ENCODE measurements at places on chromosomes 12 and 14.

DNA sequence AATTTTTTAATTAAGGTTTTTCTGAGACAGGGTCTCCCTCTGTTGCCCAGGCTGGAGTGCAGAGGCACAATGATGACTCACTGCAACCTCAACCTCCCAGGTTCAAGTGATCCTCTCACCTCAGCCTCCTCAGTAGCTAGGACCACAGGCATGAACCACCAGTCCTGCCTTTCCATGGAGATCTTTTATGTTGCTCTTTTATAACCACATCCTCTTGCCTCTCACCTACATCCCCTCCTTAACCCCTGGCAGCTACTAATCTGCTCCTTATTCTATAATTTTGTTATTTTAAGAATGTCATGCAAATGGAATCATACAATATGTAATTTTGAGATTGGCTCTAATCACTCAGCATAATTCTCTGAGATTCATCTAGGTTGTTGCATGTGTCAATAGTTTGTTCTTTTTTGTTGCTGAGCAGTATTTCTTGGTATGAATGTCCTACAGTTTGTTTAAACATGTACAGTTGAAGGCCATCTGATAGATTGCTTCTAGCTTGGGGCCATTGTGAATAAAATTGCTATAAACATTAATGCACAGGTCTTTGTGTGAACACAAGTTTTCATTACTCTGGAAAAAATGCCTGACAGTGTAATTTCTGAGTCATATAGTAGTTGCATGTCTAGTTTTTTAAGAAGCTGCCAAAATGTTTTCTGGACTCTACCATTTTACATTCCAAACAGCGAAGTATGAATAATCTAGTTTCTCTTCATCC lies 249.2 kb upstream of the AMIGO2 start:
- DNase-seq: no peak

DNA sequence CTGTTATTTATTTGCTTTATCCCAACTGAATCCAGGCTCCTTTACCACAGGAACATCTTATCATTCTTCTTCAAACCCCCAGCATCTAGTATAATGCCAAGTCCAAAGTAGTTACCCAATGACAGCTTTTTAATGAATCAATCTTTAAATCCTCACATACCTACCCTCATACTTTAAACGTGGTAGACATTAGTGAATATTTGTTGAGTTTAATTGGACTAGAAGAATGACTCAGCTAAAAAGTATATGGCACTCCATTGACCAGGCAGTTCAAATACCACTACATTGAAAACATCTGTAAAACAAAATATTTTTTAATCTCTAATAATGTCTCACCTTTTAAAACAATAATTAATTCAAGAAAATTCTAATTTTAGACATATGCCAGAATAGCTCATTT lies 98.1 kb downstream of the ZFC3H1 start:
- no peak for DNase-seq

DNA sequence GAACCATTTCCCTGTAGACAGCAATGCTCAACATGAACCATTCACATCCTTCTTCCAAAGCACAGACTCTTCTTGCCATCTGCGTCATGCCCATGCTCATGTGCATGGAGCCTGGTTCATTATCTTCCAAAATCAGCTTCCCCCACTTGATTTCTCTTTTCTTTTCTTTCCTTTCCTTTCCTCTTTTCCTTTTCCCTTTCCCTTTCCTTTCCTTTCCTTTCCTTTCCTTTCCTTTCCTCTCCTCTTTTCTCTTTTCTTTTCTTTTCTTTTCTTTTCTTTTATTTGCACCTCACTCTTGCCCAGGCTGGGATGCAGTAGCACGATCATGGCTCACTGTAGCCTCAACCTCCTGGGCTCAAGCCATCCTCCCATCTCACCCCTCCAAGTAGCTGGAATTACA lies 37.5 kb downstream of the WIF1 start:
- DNase-seq: no peak

- no peak for DNase-seq
Measured at GRCh38 chr14:99127651-99128167, 144.3 kb downstream of the BCL11B start.

DNA sequence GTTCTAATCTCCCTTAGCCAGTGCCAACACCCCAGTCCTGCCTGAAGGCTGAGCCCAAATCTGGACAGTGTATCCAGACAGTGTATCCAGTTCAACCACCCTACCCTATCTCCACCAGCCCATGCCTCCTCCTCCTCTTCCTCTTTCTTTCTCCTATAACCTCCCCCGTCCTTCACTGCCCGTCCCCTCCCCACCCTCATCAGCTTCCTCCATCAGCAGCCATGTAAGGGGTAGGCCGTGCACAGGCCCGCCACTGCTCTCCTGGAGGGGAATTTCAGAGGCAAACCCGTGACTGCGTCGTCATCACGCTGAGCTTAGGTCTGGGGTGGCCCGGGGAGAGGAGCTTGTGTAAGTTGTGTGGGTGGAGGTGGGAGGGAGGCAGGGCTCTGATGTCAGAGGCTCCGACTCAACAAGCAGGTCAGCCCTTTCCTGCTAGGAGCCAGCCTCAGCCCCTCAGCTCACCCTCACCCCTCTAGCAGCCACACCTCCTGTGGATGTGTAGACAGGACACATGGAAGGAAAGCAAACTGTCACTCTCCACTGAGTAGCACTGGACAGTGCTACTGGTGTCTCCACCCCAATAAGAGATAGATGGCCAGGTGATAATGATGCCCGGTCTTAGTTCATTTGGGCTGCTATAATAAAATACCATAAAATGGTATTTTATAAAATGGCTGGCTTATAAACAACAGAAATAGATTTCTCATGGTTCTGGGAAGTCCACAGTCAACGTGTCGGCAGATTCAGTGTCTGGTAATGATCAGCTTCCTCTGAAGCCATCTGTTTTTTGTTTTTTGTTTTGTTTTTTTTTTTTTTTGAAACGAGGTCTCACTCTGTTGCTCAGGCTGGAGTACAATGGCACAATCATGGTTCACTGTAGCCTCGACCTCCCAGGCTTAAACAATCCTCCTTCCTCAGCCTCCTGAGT lies 50.5 kb downstream of the IRF2BPL start:
- no peak for DNase-seq

DNA sequence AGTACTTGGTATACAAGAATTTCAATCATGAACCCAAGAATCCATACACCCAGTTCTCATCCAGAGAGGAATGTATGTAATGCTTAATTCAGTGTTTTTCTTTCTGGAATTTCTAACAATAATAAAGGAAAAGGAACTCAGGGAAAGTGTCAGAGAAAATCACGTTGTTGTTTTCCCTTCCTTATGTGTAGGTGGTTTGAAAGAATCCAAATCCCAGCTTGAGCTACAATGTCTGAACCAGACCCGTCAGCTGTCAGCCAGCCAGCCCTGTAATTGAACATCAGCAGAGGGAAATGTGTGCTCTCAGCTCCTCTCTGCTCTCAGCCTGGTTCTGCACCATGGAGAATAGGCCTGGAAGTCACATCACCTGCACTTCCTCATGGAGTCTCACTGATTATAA lies 126.5 kb downstream of the TMEM30B start:
- no peak for DNase-seq

- no peak for DNase-seq
Measured at GRCh38 chr12:13599176-13599575, 382.2 kb downstream of the GRIN2B start.

DNA sequence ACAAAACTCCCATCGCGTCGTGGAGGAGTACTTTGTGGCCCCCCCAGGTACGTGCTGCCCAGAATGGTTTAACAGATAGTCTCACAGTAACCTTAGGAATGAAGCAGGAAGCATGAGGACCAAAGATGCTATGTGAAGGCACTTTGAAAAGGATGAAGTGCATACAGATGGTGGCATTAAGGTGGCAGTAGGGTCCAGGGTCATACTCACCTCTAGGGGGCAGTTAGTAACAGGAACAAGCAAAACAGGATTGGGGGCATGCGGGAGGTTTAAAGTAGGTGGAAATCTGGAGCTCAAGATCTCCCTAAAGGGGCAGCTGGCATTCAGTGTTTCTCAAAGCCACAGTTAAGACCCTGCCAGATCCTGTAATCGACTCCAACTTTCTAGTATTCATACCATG lies 10.9 kb downstream of the GATC start:
- no peak for DNase-seq

DNA sequence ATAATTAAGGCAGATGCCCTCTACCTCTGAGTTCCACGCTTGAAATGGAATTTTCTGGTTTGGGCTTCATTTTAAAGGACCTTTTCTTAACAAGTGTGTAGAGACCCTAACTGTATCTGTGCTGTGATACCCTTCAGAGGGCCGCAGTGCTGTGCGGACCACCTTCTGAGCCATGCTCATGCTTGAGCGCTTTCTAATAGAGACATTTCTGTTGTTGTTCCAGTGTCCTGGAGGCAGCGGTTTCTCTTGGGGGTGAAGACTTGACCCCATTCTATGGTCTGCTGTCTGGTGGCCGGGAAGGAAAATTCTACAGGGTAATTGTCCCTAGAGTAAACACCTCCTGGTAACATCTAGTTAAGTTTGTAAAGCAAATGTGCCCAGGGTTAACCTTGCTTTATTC lies 46.7 kb upstream of the BCL7A start:
- DNase-seq: no peak

DNA sequence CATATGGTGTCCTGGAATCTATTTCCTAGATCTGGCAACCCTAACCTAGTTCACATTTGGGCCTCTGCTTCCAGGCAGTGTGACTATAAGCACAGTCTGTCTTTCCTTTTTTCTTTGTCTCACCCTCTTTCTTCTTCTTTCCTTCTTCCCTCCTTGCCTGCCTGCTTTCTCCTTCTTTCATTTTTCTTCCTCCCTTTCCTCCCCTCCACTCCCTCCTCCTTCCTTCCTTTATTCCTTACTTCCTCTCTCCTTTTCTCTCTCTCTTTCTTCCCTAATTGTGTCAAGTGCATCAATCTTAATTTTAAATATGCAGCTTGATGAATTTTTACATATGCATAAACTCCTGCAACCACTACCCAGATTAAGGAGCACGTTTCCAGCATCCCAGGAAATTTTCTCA lies 4.6 kb upstream of the DAO start:
- DNase-seq: no peak

GRCh38 chr12:124364543-124364942 lies 69.7 kb downstream of the RFLNA start:
- no peak for DNase-seq

- no peak for DNase-seq
Measured at GRCh38 chr12:130932061-130932930, 21.4 kb upstream of the ADGRD1 start.

DNA sequence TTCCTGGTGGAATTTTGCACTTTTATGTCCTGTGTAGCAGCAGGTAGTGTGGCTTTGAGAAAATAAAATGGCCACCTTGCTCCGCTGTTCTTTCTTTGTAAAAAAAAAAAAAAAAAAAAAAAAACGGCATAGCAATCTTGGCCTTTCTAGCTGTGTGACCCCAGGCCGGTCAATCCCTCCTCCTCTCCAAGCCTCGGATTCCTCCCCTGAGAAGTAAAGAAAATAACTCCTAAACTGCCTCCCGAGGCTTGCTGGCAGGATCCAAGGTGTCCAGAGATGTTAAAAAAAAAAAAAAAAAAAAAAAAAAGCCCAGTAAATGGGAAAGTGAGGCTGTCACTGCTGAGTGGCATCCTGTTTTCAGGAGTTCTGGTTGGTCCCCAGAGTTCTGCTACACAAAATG lies 23.9 kb upstream of the MAP1LC3B2 start:
- no peak for DNase-seq

GRCh38 chr12:94012590-94012989 lies 135.8 kb upstream of the PLXNC1 start:
- no peak for DNase-seq

GRCh38 chr12:61750604-61751003 lies 509.6 kb upstream of the USP15 start:
- no peak for DNase-seq

- no peak for DNase-seq
Measured at GRCh38 chr14:57999471-57999870, 133.6 kb upstream of the SLC35F4 start.

DNA sequence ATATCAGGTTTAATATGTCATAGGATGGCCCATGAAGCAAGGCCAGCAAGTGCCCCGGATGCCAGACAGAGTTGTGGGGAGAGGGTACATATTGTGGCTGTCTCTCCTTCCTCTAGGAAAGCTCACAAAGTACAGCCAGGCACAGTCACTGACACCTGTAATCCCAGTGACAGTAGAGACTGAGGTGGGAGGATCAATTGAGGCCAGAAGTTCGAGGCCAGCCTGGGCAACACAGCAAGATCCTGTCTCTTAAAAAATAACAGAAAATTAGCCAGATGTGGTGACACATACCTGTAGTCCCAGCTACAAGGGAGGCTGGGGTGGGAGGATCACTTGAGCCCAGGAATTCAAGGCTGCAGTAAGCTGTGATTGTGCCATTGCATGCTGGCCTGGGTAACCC lies 32.1 kb downstream of the SLC7A8 start:
- no peak for DNase-seq

- DNase-seq: no peak
Measured at GRCh38 chr12:112010415-112011344, 2.3 kb downstream of the TMEM116 start.

- no peak for DNase-seq
Measured at GRCh38 chr12:56143217-56143616, 9.2 kb upstream of the MYL6B start.

- no peak for DNase-seq
Measured at GRCh38 chr12:126396536-126396935, 1331.3 kb downstream of the AACS start.

DNA sequence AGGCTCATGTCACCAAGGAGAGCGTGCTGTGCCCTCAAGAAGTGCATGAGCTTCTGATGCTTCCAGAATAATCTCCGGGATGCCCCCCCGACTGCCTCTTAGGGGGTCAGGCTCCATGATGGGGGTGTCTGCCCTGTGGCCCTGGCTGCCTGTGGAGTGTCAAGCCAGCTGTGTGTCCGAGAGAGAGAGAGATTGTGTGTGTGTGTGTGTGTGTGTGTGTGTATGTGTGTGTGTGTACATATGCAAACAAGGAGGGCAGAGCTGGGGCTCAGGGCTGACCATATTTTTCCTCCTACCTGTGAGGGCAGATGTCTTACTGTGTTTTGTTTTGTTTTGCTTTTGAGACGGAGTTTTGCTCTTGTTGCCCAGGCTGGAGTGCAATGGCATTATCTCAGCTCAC lies 5.6 kb upstream of the ALDH2 start:
- no peak for DNase-seq

DNA sequence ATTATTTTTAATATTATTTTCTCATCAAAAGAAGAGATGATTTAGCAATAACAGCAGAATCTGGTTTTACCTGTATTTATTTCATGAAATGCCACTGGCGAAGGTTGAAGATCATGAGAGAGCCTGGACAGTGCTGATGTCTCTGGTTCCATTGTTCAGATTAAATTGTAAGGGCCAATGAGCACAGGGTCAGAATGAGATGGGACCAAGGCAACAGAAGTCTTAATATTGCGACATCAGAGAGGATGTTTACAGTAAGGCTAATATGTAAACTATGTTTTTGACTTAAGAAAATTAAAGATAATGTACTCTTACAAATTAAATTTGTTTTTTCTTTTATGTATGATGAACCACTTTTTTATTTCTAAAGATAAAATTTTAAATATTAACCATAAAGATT lies 35.2 kb upstream of the KLRD1 start:
- no peak for DNase-seq

DNA sequence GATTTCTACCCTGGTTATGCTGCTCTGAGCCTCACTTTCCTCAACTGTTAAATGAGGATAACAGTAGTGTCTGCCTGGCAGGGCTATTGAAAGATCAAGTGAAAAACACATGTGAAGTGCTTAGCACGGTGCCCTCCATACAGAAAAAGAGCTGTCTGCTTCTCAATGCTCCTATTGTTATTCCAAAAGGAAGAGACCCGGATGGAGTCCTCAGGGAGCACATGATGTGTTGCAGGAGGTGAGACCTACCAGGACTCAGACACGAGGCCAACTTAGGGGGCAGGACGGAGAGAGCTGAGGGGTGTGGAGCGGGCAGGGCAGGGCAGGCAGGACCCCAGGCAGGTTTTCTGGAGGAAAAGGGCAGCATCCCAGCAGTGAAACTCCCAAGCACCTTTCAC lies 8.9 kb downstream of the FAIM2 start:
- DNase-seq: no peak
